ENCODE measurements at places on chromosomes 6 and 20. TPM values are rescaled to one million over a fixed set of nuclear protein-coding genes. Genes with fewer than 3 reads are reported as not detected.

The CRIP3 gene
- total RNA-seq = 1.5 TPM

The MATN4 gene
- total RNA-seq = not detected

The EBF4 gene
- 30.3 TPM for total RNA-seq

The TMEM14B gene
- total RNA-seq = 83.3 TPM

Data from ureter (tissue), 1 donor.